ENCODE measurements at places on chromosomes 7 and 10.
A peak's percentile ranks its signal among the peaks of the same experiment; 100 is the strongest.

DNA sequence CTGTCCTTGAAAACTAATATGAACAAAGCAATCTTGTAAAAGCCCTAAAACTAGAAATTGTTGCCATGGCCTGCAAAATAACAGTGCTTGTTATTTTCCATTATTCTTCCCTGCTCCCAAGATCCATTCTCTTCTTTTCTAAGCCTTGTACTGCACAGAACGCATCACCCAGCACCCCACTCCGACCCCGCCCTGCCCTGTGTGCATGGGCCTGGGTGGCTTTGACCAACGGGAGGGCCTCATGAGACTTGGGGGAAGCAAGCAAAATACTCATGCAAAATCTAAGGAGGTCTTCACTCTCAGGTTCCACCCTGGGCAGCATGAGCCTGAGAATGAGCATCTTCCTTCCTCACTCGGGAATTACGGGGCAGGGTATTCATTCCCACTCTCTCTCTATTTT is 32.4 kb downstream of the NPY start:
- DNase-seq, result no peak

- no peak for DNase-seq
Observed at GRCh38 chr7:34059136-34059828, 153.9 kb downstream of the BMPER start.

- DNase-seq, result no peak
Observed at GRCh38 chr7:17947620-17948019, 7.3 kb upstream of the SNX13 start.

DNA sequence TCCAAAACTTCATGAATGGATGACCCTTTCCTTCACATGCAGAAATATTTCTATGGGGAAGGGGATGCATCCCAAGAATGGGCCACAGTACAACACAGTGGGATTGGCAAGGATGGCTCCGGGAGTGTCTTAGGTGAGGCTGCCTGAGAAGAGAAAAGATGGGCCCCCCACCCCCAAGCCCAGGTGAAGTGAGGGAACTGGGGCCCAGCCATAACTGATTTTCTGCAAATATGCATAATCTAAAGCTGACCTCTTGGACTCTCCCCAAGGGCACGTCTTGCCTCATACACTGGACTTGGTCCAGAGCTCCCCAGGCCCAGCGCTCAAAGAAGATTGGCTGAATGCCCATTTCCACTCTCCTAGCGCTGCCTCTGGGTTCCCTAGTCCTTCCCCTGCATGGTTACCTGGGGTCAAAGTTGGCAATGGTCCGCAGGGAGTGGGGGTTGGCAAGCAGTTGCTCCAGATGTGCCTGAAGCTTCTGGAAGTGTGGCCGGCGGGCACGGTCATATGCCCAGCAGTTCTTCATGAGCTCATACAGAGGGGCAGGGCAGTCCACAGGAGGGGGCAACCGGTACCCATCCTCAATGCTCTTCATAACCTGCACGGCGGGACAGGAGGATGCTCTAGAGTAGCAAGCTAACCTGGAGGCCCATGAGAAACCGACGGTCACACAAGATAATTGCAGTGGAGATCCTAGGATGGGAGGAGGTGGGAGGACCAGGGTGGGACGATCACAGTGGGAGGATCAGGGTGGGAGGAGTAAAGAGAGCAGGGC is 12.3 kb downstream of the ZYX start:
- DNase-seq, result no peak

GRCh38 chr10:102674566-102674965 is 30.3 kb downstream of the TRIM8 start:
- peak; percentile 42 for DNase-seq

GRCh38 chr7:44761207-44762161 is 12.8 kb downstream of the ZMIZ2 start:
- DNase-seq, result peak; percentile 95

DNA sequence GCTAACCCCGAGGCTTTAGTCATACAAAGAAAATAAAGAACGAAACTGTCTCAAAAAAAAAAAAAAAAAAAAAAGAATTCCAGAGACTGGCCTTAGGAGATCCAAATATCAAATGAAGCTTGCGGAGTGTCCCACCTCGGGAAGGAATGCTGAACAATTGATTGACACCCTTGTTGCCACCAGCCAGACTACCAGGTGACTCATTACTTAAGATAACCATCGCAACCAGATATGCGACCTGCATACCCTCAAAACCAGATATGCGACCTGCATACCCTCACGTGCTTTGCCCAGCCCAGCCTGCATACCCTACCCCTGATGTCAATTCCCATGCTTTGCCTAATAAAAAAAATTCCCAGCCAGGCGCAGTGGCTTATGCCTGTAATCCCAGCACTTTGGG is 2.7 kb upstream of the PRKRIP1 start:
- no peak for DNase-seq

- DNase-seq, result no peak
Observed at GRCh38 chr7:18305866-18306265, 189.7 kb upstream of the HDAC9 start.

DNA sequence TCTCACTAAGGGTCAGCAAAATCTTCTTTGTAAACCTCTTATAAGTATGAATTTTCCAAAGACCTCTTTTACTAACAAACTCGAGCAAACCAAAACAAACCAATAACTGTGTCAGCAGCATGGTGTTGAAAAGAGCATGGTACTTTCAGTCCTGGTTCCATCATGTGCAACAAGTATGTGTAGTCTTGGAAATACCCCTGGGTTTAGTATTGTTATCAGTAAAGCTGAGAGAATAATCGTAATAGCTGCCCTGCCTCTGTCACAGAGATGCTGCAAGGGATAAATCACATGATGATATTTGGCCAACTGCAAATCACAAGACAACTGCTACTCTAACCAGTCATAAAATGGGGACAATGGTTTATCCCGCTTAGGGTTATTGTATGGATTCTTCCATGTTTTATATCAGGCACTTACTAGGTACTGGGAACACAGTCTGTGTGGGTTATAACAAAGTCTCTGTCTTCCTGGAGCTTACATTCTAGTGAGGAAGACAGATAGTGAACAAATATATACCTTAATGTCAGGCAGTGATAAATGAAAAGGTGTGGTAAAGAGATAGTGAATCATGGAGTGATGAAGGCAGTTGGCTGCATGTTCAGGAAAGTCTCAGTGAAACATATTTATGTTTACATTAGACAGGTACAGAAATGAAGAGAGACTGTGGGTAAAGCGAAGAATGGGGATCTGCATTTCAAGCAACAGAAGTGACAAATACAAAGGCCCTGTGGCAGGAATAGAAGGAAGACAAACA is 60.5 kb upstream of the C10orf90 start:
- no peak for DNase-seq

DNA sequence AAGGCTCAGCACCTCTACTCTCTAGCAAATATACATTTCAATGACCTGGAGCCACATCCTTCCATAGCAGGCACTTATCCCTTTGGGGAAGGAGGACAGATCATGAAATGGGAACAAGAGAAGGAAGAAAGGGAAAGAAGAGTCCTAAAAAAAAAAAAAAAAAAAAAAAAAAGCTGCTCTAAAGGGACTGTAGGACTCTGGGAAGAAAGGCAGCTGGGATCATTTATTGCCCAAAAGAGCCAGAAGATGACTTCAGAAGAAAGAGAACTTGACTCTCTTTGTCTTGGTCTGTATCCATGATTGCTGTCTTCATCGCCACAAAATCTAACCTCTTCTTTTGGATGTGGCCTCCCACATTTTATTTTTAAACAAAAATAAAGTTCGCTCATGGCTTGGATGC is 203.6 kb upstream of the CELF2 start:
- no peak for DNase-seq

DNA sequence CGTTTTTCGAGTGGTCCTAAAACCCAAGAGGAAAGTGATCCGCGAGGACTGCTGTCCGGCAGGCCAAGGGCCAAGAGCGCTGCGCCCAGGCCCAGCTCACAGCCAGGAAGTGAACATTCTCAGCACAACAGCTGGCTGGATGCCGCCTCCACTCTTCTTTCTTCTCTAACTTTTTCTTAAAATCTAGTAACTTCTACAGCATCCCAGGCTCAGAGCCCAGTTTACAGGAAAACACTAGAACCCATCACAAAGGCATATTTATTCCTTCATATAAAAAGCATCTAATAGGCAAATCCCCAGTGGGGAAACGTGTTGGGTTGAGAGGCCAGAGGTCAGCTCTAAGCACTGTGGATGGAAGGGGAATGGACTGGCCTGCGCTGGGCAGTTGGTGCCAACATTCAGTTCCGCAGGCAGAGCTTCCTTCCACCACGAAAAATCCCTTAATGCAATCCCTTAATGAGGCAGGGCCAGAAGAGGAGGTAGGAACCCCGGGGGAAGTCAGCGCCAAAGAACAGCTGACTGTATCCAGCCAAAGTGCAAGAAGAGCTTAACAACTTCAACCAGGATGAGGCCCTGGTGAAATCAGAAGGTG is 74.8 kb downstream of the ZRANB1 start:
- DNase-seq, result no peak

DNA sequence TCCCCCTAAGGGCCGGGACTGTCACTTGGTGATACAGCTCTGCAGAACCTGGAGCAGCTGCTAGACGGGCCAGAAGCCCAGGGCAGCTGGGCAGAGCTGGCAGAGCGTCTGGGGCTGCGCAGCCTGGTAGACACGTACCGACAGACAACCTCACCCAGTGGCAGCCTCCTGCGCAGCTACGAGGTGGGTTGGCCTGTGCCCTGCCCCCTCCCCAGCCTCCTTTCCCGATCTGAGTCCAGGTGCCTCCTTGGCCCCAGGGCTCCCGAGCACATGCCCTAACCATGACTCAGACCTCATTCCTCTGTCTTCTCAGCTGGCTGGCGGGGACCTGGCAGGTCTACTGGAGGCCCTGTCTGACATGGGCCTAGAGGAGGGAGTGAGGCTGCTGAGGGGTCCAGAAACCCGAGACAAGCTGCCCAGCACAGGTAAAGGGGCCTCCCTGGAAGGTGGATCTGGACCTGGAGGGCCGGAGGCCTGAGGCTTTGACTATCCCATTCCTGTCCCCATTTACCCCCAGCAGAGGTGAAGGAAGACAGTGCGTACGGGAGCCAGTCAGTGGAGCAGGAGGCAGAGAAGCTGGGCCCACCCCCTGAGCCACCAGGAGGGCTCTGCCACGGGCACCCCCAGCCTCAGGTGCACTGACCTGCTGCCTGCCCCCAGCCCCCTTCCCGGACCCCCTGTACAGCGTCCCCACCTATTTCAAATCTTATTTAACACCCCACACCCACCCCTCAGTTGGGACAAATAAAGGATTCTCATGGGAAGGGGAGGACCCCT is 6.4 kb downstream of the NFKB2 start:
- peak; percentile 42 for DNase-seq

DNA sequence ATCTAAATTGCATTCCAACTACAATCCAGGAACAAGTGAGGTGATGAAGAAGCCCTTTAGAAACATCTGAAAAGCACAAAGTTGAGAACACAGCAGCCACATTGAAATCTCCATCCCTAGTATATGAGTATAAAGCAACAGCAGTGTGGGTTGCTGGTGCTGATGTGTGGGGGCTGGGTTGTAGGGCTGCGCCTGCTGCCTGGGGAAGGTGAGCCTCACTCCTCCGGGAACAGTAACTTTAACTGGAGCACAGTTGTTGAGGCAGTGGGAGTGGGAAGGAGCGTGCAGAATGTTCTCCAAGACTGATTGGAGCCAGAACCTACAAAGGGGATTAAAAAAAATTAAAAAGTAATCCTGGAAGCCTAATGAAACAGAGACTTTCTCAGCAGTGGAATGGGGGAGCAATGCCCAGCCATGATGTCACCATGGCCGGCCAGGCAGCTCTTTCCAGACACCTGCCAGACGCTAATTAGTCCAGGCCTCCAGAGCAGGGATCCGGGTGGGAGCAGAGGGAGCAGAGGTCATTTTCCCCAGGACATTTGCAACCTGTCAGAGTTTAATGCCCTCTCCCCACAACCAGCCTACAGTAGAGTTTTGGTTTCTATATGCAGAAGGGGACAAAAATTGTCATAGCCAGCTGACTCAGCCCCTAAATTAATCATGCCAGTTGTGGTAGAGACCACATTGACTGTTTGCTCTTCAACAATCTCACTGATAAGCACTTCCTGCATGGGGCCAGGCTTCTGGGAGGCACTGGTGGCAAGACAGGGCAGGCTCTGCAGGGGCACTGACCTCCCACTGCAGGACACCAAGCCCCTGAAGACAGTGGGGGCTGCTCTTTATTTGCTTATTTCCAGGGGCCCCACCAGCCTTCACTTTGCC is 133.0 kb upstream of the ZNF32 start:
- peak; percentile 61 for DNase-seq

GRCh38 chr10:113992471-113993011 is 51.1 kb upstream of the ADRB1 start:
- no peak for DNase-seq

GRCh38 chr7:114973147-114973546 is 51.3 kb downstream of the MDFIC start:
- no peak for DNase-seq

DNA sequence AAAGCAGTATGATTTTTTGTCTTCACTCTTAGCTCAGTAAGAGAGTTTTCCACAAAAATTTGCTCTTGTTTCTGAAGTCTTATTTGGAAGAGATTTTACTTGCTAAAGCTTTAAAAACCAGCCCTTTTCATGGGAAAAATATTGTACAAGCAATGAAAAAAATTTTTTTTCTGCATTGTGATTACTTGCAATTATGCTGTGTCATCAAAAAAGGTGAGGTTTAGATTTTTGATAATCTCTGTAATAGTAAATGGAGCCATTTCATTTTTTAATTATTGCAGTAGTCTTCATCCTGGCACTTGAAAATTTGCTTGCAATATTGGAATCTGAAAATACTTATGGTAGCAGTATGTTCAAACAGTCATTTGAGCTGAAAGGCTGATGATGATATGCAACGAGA is 447.4 kb downstream of the SH2D4B start:
- DNase-seq, result no peak

DNA sequence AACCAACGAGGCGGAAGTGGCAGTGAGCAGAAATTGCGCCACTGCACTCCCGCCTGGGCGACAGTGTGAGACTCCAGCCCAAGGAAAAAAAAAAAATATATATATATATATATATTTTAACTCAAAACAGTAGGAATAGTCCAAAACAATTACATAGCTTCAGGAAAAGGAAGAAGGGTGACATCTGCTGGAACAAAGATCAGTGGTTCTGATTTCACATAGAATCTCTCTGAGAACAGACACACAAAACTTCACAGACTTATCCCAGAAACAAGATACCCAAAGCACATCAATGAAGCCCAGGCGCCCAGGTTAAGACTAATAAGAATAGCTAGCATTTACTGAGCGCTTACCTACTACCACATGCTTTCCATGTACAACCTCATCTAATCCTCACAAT is 45.0 kb downstream of the DNMBP start:
- DNase-seq, result no peak

- no peak for DNase-seq
Observed at GRCh38 chr7:17679458-17679857, 260.8 kb downstream of the SNX13 start.

DNA sequence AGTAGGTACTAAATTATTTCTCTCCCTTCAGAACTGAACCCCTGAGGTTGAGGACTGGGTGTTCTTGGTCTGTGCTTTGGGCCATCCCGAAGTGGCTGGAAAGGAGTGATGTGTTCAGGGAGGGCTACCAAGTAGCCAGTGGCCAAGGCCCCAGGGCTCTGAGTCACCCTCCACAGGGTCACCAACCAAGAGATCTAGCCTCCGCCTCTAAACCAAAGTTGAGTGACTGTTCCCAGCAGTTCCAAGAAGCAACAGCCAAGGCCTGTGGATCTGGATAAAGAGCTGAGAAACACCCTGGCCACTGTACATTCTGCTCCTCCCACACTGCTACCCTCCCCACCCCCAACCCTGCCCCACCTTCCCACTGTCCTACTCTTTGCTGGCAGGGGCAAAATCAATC is 35.5 kb upstream of the KCNMA1 start:
- no peak for DNase-seq

All from BE2C (cell line).